ENCODE measurements at places on chromosomes 4 and X.

- DNase-seq = no peak
Measured at GRCh38 chr4:83323136-83323535, 11.5 kb downstream of the HPSE start.

DNA sequence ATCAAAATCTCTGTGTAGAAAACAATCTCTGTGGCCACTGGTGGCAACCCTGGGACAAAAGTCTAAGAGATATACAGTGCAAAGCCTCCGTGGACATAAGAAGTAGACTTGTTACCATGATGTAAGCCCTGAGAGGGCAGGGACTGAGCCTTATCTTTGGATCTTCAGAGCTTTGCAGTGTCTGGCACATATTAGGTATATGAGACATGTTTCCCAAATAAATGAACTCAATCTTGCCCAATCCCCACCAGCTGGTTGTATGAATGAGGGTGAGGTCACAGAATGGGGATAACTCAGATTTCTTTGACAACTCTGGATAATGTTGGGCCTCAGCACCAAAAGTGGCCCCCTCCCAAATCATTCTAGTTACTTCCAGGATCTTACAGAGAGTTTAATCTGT, 511.4 kb upstream of the DIPK2B start:
- no peak for DNase-seq

GRCh38 chr4:138255917-138256597, 13.9 kb upstream of the SLC7A11 start:
- DNase-seq = no peak

DNA sequence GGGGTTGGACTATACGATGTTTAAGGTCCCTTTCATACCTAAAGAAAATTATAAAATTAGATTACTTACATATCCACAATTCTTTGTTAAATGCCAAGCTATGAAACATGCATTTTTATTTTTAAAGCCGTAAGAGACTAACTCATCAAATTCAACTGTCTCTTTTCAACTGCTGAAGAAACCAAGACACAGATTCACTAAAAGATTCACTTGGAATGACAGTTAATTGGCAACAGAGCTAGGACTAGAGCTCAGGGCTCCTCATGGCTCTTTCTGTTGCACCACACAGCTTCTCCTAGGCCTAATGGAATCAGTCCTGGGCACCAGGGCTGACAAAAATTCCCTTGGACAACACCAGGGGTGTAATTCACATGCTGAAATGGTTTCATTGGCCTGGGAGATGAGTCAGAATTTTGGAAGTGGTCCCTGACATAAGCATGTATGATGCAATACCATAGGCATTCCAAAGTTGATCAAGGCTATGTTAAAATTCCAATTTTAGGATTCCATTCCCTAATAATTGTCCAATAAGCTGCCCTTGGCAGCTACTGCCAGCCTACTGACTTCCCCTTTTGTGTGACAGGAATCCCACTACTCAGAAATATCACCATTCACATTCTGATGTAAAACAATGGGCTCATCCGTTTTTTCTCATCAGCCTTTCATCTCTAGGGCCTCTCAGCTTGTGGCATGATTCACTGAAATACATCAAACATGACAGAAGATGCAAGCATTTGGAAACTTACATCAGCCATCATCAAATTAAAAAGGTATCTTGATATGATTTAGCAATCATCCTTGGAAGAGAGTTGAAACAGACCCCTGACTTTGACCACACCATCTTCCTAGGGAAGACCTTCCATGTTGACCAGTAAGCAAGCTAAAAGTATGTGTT, 54.2 kb downstream of the PLAC1 start:
- DNase-seq = peak; percentile 81

DNA sequence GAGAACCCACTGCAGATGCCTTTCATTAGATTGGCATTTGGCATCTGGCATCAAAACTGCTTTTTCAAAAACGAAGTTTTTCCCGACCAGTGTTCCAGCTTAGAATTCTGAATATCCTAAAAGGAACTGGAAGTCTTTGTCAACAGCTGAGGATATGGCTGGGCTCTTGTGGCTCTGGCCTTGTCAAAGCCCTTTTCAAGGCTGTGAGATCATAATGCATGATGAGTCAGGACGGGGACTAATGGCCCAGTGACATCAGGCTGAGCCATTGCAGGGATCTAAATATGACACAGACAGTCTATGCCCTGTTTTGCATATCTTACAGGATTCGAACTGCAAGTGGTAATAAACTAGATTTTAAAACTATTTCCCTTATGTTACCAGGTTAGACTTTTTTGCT, 306.4 kb downstream of the PTTG2 start:
- DNase-seq = no peak

DNA sequence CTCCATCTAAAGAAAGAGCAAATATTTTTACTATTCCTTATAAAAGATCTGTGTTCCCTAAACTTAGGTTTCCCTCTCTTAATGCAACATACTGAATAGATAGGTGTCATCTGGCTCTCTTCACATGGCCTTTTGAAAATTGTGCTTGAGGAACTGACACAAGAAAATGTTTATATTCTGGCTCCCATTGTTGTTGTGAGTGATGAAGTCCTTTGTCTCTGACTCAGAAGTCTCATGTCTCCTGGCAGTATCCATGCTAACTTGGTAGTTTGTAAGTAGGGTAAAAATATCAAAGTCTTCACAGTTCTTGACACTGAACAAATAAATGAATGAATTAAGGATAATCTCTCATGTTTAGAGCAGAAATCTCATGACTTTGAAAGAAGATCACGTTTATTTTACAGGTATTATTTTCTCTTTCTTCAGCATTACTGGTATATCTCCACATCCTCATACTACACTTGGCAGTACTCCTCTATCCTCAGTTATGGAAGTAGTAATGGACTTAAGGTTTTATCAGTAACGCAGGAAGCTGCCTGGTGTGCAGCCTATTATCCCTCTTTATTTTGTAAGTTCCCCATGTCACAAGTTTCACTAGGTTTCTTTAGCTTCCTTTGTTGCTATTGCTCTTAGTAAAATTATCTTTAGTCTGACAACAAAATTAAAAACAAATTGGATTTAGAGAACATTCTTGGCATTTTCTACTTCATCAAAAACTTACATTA, 14.2 kb upstream of the PABPC4L start:
- DNase-seq = no peak

Data from HFF-Myc (cell line).